NCI-H1694 treated with DMSO at 0.1 percent for 48 hours (cell line): ENCODE measurements at places on chromosomes 1 and 21.

DNA sequence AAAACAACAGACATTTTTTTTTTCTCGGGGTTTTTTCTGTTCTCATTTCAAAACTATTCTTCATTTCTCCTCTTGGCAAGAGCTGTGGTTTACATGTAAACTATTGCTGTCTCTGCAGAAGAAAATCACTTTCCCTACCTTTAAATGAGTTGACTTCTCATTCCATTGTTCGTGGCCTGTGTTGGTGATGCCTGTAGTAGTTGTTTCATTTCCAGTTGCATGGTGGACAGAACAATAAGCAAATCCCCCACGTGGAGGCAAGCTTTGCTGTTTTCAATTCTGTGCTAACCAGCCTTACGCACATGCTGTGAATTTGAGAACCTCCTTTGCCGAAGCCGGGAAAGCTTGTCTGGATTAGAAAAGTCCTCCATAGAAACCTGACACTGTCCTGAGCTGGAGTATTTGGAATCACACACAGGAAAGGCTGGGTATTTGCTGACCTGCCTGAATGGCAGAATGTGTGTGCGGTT lies 26.2 kb upstream of the MAP3K7CL start:
- DNase-seq, result no peak

DNA sequence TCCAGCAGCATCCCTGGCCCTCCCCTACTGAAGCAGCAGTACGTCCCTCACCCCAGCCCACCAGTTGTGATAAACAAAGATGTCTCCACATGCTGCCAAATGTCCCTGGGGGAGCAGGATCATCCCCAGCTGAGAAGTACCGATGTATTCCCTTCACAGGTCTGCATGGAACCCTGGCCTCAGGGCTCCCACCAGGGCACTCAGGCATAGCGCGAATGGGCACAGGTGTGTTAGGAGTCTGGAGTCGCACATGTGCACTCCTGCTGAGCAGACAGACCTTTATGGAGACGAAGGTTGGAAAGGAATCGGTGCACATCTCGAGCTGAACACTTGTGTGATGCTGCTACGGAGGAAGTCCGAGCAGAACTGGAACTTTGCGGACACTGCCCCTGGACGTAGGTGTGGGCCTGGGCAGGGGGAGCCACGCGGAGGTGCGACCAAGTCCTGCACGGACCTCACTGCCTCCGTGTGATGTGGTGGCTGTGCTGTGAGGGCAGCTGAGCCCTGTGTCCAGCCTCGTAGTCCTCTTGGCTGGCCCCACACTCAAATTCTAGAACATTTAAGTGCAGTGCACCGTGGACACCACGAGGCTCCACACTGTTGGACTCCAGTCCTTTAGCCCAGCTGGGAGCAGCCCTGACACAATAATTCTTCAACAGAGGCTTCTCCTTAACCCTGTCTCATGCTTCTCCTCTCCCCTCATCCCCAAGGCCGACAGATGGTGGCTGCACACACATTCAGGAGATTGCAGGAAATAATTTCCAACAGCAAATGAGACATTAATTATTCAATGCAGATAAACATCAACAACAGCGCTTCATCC lies 43.4 kb downstream of the RSPH1 start:
- DNase-seq, result no peak

DNA sequence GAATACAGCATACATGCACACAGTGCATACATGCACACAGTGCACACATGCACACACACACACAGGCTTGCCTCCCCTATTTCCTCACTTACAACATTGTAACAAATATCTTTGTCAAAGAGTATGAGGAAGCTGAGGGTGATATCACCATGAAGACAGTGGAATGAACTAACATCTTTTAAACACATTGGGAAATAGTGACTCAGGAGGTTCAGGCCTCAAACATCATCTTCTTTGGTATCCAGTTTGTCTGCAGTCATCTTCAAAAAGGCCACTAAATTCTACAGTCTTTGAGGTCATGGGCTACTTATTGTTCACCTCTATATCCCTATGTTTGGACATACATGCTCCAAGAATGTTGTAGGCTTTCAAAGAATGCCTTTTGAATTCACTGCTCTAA lies 2.1 kb upstream of the LCE2B start:
- DNase-seq, result no peak

GRCh38 chr1:93972341-93972740 lies 63.1 kb upstream of the GCLM start:
- no peak for DNase-seq

GRCh38 chr1:184972315-184973055 lies 1.8 kb downstream of the NIBAN1 start:
- DNase-seq, result no peak

DNA sequence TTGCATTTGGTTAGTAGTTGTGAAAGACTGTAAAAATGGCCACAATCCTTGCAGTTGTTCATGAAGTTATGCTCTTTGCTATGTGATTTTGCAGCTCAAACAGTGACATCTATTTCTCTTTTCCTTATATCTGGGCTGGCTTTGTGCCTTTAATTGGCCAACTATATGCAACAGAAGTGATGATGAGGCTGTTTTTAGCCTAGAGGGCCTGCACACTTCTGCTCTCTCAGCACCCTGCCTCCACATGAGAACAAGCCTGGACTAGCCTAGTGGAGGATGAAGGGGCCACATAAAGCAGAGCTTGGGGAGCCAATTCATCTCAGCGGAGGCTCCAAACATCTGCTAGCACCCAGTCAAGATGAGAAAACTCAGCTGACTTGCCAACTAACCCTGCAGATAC lies 339.8 kb downstream of the OMA1 start:
- DNase-seq, result peak; percentile 30

DNA sequence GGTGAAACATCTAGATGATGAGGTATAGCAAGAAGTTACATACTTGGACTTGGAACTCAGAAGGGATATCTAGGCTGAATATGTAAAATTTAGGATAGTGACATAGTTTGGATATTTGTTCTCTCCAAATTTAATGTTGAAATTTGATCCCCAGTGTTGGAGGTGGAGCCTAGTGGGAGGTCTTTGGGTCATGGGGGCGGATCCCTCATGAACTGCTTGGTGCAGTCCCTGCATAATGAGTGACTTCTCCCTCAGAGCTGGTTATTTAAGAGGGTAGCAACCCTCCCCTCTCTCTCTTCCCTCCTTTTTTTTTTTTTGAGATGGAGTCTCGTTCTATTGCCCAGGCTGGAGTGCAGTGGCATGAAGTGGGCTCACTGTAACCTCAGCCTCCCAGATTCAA lies 15.5 kb downstream of the ST3GAL3 start:
- no peak for DNase-seq

DNA sequence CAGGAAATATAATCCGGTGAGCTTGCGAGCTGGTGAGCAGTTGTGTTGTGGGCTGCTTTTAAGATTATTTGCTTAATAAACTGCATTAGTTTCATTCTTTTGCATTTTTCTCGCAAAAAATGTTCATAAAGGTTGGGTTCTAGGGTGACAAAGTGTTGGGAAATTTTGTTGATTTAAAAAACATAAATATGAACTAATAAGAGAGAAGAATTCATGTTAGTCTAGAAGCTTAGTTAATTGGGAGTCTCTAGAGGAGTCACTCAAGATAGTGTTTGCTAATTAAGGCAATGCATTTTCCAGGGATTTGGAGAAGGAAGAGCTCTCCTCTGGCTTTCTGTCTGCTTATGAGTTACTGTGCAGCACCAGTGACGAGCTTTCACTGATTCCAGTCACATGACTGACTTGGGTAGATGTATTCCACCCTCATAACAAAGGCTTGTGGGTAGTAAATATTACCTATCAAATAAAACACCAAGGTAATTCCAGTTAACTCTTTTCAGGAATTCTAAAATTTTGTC lies 417.0 kb downstream of the PTBP2 start:
- DNase-seq, result no peak

- DNase-seq, result no peak
Measured at GRCh38 chr1:228833911-228834688, 98.8 kb downstream of the RHOU start.

DNA sequence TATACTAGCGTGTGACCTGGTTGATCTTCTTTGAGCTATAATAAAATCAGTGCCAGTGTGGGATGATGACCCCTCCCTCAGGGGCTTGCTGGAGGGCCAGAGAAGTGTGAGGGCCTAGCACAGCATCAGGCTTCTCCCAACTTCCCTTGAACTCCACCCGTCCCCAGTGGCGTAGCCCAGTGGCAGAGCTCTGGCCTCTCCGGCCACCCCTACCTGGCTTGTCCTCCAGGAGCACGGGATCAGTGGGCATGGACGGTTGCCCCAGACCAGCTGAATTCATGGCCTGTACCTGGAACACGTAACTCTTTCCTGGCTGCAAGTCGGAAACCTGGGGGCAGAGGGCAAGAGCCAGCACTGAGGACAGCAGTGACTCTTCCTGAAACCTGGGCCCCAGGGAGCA lies 36.0 kb downstream of the MYOM3 start:
- DNase-seq, result no peak

GRCh38 chr21:36038701-36039497 lies 21.4 kb downstream of the SETD4 start:
- DNase-seq, result no peak

DNA sequence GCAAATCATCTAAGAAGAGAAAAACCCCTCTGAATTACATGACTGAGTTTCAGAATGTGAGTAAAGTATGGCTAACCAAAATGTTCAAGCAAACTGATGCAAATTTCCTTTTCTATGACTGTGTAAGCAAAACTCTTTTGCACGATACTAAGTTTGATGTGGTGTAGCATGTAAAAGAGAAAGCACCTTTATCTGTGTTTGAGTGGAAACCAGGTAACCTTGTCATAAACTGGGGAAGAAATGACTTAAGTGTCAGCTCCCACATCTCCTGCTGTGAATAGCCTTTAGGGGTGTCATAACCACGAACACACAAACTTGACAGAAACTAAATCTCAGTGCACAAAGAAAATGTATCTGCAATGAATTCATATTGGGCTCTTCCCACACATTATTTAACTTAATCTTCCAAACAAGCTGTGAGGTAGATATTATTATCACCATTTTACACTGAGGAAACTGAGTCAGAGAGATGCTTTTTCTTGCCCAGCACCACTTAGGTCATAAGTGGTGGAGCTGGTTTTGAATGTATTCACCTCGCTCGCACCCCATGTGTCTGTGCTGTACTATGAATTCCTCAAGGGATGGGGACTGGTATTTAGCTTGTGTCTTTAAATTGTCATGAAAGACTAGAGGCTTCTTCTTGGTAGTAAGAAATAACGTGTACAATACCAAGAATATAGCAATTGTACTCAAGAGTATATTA lies 32.9 kb upstream of the IL12RB2 start:
- no peak for DNase-seq

- DNase-seq, result no peak
Measured at GRCh38 chr1:167332503-167332902, 111.8 kb downstream of the POU2F1 start.

- no peak for DNase-seq
Measured at GRCh38 chr21:34590520-34590919, 24.4 kb downstream of the RCAN1 start.

GRCh38 chr1:243738020-243738419 lies 112.0 kb downstream of the AKT3 start:
- no peak for DNase-seq

- no peak for DNase-seq
Measured at GRCh38 chr21:34307991-34308532, 55.7 kb upstream of the KCNE2 start.

GRCh38 chr1:235624721-235625333 lies 24.8 kb downstream of the GNG4 start:
- DNase-seq, result no peak

DNA sequence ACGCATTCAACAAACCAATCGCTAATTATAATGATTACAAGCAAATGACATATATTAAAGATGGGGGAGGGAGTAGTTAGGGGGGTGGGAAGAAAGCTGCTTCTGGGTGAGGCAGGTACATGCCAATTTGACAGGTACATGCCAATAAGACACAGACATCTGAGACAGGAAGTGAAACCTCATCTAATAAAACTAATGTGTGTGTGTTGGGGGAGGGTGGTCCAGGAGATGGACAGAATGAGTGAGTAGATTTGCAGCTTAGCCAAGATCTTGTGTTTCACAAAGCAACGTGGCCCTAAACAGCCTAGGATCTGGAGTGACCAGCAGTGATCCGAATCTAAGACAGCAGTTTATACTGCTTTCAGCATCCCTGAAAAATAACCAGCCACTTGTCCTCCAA lies 10.8 kb downstream of the CFAP45 start:
- no peak for DNase-seq

- DNase-seq, result no peak
Measured at GRCh38 chr1:161032409-161032808, 6.4 kb downstream of the TSTD1 start.

GRCh38 chr21:17231771-17232170 lies 281.1 kb upstream of the CXADR start:
- no peak for DNase-seq

GRCh38 chr1:11893907-11894251 lies 32.3 kb downstream of the KIAA2013 start:
- DNase-seq, result peak; percentile 42

- no peak for DNase-seq
Measured at GRCh38 chr1:27572019-27572678, 31.8 kb downstream of the AHDC1 start.

- DNase-seq, result no peak
Measured at GRCh38 chr1:35500439-35500838, 56.8 kb downstream of the KIAA0319L start.

- DNase-seq, result no peak
Measured at GRCh38 chr1:73671530-73671929, 526.4 kb downstream of the LRRIQ3 start.

DNA sequence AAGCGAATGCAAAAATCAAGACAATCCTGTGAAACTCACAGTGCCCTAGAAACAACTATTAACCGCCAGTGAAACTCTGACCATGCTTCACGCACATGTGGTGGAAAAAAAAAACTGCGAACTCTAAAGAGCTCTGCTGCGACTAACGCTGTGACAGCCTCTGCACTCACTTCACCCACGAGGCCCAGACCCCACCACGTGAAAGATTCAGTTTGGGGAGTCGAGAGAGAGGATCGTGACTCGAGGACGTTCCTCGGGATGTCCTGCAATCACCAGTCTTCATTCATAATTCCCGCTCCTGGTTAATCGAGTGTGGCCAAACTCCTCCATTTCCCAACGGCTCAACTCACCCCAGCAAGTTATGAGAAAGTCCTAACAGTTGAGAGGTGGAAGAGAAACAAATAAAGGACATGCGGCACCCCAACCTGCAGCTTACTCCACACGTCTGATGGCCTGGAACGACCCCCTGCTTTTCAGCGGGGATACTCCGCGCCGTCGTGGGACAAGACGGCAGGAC lies 1.1 kb downstream of the SERBP1 start:
- peak; percentile 26 for DNase-seq

DNA sequence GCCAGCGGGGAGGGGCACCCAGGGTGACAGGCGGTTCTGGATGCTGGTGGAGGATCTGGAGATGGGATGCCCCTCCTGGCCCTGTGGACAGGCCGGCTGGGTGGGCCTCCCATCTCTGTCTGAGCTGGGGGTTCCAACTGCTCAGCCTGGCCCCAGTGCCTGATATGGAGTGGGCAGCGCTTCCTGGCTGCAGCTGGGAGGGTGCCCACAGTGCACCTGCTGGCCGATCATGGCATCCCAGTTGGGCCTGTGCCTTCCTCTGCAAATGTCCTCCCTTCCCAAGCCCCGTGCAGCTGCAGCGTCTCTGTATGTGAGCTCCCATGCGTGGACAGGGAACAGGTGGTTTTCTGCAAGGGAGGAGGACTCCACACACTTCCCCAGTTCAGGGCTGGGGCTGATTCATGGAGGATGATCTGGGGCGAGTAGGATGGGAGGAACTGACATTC lies 2.1 kb downstream of the PFKL start:
- DNase-seq, result no peak

- no peak for DNase-seq
Measured at GRCh38 chr1:204250428-204251030, 36.7 kb upstream of the GOLT1A start.
